Activated CD4-positive, alpha-beta T cell treated with anti-CD3 and anti-CD28 coated beads, Interleukin-2, amount 50 U/mL, for 4 hours (primary cell): ENCODE measurements at places on chromosomes 2 and 18.

DNA sequence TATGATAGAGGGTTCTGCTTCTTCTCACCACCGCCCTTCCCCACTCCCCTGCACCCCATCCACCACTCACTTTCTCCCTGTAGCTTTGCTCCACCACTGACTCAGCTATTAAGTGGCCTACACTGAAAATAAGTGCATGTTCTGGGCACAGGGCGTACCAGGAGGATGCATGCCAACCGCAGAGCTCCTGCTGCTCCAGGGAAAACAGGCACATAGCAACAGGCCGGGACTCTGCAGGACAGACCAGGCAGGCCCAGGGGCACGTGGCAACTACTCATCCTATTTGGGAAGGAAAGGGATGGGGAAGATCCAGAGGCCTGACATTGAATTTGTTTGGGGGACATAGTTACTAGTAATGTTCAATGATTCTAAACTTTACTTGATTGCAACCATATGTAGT lies 28.4 kb downstream of the ARL4C start:
- DNase-seq: no peak

GRCh38 chr2:26922405-26923188 lies 47.8 kb upstream of the MAPRE3 start:
- peak; percentile 18 for DNase-seq

- DNase-seq: no peak
These were observed 3.6 kb downstream of the SCLY start for GRCh38 chr2:238064376-238064775.

DNA sequence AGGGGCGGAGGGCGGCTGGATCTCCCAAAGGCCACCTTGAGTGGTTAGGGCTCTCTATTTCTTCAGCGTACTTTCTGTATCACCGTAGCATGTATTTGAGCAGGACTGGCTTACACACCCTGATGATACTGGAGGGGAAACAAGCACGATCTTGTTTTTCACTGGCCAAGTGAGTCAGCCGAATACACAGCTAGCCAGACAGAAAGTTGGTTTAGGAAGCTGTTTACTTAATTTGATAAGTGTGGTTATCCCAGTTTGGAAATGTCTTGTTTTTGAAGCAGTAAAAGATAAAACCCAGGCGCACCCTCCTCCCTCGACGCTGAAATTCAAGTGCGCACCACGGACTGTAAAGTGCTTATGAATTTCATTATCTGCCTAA lies 582 bp downstream of the RIOK3 start:
- no peak for DNase-seq

- no peak for DNase-seq
These were observed 320.8 kb downstream of the AFF3 start for GRCh38 chr2:99821572-99821971.

DNA sequence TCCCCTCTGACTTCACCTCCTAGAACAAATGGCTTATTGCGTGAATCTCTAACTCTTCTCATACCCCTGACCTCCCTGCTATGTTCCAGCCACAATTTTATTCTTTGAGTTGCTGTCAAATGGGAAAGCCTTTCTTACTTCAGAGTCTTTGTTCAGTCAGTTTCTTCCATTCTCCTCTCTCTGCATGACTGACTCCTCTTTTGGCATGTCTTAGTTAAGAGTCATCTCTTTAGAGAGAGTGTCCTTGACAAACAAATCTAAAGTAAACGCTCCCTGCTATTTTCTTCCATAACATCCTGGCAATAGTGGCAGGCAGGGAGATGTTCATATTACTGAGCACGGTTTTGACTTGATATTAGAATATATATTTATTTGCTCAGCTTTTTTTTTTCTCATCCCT lies 170.7 kb upstream of the ERBB4 start:
- DNase-seq: no peak

DNA sequence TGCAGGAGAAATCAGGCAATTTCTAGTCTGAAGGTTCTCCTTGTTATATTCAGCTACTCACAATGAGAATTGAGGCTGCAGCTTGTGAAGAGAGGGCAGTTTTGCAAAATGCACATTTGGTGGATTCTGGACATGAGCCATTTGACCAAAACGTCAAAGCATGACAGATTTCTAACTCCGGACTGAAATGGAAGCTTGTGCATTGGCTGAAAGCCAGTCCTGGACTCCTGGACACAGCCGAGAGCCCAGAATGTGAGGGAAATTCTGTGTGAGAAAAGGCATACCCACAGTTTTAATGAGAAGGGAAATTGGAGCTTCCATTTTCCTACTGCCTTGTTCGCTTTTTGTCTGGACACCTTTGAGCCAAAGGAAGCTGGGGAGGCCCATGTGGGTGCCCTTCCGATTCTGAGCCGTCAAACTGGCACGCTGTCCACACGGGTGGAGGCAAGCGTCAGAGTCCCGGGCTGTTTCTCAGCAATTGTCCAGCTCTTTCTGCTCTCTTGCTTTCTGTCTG lies 23.7 kb upstream of the ROCK2 start:
- no peak for DNase-seq

DNA sequence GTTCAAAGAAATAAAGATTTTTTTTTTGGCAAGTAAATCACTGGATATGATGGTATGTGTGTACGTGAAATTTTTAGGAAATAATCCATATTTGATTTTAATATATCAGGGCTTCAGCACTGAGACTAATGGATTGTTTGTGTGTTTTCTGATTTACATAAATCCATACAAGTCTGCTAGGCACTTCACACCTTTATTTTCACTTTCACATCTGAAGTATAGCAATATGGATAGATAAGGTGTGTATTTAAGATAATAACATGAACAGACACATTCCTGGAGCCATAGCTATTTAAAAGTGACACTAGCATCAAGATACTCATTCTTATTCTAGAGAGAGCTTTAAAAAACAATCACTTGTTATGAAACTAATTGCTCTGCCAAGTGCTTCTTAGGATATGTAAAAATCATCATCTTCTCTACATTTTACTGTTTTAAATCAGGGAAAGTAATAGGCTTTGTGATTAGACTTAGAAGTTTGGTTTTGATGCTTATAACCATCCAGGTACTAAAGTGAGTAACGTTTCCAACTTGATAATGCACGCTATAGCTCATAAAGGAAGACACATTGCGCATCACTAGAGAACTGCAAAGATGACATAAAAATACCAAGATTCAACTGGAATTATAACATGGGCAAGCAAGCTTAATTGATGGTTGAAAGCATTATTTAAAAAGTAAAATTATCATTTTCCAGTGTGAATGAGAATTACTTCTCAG lies 208.9 kb downstream of the ZEB2 start:
- no peak for DNase-seq

GRCh38 chr18:35378574-35378896 lies 1.4 kb upstream of the ZNF396 start:
- no peak for DNase-seq

DNA sequence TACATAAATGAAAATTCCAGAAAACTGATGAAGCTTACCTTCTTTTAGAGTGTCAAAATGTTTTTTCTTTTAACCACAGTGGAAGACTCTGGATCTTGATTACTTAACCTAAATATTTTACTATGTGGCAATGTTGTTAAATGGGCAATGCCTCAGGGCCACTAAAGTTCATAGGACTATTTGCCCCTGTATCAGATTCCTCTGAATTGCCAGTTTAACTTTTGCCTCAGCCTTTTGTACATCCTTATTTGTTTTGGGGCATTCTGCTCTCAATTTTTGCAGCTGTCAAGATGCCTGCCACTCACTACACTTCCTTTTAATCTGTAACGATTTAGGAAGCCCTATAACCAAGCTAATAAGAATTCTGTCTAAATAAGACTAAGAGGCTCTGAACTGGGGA lies 31.7 kb upstream of the SERTAD2 start:
- DNase-seq: no peak

DNA sequence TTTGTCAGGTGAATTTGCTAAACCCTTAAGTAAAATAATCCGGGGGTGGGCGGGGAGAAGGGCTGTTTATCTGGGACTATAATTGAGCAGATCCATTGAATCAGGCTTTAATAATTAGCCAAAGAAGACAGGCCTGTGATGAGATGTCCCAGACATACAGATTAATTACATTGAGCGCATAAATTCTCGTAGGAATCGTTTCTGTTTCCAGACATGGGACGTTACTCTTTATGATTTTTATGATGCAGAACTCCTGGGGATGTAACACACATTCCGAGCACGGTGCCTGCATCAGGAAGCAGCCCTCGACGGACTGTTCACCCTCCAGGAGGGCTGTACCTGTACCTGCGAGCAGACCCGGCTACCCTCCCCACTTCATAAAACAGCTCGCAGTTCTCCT lies 88.9 kb downstream of the SMIM21 start:
- DNase-seq: no peak

GRCh38 chr2:68110102-68110501 lies 47.3 kb upstream of the C1D start:
- DNase-seq: no peak

DNA sequence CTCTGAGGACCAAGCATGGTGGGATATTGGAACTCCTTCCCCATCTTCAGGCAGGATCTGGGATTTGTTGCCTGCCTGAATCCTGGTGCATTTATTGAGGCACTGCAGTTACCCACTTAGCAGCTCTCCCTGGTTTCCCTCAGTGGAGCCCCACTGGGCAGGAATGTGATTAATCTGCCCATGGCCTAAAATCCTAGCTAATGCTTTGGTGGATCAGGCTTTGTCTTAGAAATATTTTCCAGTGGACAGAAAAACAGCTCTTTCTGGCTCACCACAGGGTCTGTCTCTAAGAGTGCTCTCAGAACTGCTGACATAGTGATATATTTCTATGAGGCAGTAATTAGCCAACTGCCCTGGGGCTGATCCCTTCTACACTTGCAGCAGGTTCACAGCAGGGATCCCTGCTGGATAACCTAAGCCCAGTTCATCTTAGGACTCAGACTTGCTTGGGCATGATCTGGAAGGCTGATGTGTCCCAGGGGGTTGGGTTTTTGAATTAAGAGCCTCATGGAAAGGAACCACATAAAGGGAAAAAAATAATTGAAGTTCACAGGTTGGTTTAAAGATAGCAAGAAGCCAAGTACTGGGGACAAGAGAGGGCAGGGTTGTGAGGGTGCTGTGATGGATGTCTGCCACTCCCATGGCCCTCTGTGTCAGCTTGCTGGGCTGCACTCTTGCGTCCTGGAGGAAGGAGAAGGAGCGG lies 44.3 kb upstream of the ZDBF2 start:
- DNase-seq: no peak

- DNase-seq: no peak
These were observed 16.1 kb upstream of the PUM2 start for GRCh38 chr2:20366672-20367116.

DNA sequence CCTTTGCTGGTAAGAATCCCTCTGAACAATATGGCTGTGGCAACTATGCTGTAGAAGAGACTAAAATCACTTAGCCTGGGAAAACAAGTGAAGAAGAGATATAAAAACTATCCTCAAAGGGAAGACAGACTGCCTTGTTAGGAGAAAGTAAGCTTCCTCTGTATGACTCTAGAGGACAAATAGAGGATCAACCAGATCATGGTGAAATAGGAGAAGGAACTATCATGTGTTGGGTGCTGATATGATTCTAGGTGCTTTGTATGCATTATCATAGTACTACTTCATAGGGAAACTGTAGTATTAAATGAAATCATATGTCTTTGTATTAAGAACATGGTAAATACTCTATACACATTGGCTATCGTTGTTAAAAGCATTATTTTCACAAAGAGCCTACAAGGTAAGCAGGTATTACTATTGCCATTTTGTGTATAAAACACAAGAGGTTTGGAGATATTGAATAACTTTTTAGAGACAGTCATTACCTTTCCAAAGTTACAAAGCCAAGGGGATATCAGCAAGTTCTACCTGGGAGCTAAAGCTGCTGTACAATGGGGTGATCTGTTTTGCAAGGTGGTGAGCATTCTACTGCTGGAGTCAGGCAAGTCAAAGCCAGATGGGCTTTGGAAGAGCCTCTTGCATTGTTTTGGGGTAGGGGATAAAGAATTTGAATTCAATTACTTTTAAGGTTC lies 402.6 kb downstream of the ALK start:
- no peak for DNase-seq
